Activated CD4-positive, alpha-beta memory T cell treated with anti-CD3 and anti-CD28 coated beads for 36 hours (primary cell): ENCODE measurements at places on chromosomes 5 and 9.

- peak; percentile 83 for DNase-seq
Measured at GRCh38 chr5:1294835-1295649, at the start of gene TERT. TERT (minus strand) TSS chr5:1295068; CDS start chr5:1294989, 79 bp downstream.

GRCh38 chr9:31119890-31120454, 1264.5 kb upstream of the ACO1 start:
- DNase-seq, result peak; percentile 39

GRCh38 chr5:109865637-109866036, 175.9 kb downstream of the MAN2A1 start:
- DNase-seq, result peak; percentile 20

GRCh38 chr5:53127107-53127506, 17.6 kb upstream of the MOCS2 start:
- DNase-seq, result no peak

DNA sequence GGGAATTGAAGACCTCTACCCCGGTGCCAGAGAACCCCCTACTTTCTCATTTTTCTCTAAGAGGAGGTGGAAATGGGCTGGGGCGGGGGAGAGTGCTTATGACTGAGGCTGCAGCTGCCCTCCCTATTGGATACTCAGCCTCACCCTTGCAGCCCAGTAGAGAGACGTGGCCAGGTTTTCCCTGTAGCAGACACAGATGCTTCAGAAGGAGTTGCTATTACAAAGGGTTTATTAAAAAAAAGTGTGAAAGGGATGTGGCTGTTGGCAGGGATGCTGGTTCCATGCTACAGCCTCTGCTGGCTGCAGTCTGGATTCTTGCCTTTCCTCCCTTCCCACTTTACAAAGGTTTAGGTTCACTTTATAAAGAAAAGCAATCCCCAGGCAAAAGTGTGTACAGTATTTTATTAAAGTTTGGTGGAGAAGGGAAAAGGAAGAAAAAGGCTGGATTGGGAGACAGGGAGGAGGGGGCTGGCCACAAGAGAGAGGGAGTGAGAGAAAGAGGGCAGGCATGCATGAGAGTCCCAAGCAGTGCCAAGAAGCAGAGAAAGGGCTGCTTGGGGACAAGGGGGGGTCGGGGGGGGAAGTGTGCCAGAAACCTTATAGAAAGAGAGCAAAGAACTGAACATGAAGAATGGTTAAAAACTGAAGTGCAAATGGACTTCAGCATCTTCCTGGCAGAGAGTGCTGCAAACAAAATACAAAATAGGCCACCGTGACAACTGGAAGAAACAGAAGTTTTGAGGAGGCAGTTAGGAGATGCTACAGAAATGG, 29.5 kb upstream of the NFIB start:
- DNase-seq, result no peak

DNA sequence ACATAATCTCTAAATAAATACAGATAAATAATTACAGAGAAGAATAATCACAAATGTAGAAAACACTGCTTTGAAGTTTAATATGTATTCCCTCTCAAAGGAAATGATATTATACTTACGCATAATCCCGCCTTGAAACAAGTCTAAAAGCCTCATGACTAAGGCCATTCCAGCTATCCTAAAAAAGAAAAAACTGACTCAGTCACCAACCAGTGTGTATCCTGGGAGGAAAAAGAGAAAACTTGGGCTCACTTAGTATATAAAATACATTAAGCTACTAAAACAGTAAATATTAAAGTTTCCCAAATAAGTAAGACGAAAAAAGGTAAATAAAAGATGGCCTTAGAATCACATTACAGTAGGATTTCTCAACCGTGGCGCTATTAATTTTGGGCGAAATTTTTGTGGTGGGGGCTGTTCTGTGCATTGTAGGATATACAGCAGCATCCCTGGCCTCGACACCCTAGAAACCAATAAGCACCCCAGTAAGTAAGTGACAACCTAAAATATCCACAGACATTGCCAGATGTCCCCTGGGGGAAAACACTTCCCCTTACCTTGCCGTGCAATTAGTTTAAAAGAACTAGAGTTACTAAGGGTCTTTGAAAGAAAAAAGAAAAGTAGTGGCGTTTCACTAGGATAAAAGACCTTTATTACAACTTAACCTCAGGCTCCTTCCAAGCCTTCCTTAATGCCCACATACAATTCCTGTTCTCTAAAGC, 1.1 kb downstream of the HSPA9 start:
- DNase-seq, result no peak

DNA sequence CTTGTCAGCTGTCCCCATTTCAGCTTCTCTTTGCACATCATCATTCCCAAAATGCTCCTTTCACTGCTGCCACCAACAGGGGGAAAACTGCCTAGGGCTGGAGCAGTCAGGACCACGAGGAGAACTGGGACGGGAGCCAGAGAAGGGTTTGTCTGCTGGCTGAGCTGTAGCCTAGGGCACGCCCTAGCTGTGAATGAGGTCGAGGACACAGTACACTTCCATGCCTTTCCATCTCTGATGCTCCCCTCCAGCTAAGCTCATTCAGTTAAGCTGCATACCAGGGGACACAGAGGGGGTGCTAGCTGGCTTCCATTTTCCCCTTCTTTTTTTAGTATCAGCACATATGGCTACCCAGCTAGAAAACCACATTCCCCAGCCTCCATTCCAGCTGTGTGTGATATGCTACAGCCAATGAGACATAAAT, 64.7 kb downstream of the STK10 start:
- DNase-seq, result no peak
